ENCODE measurements at places on chromosomes 12 and 14.
A peak's percentile ranks its signal among the peaks of the same experiment; 100 is the strongest.

- peak; percentile 99 for DNase-seq
Observed at GRCh38 chr12:111405149-111405858, 419 bp upstream of the SH2B3 start.

- no peak for DNase-seq
Observed at GRCh38 chr12:45216983-45217485, 1.1 kb downstream of the ANO6 start.

DNA sequence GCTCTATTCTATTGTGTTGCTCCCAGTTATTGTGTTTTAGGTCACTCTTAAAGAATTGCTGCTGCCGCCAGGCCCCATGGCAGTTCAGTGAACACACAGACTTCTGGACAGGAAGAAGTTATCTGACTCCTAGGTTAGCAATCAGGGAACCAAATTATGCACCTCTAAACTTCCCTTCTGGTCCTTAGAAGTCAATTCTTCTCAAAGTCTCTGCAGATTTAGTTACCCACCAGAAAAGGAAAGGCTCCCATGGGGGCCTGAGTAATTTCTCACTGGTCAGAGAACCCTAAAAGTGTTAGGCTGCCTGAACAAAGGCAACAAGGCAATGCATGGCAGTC lies 10.0 kb downstream of the EMP1 start:
- no peak for DNase-seq

GRCh38 chr14:70098250-70098809 lies 90.4 kb downstream of the SLC8A3 start:
- no peak for DNase-seq

- no peak for DNase-seq
Observed at GRCh38 chr12:52324153-52324444, 2.9 kb upstream of the KRT83 start.

DNA sequence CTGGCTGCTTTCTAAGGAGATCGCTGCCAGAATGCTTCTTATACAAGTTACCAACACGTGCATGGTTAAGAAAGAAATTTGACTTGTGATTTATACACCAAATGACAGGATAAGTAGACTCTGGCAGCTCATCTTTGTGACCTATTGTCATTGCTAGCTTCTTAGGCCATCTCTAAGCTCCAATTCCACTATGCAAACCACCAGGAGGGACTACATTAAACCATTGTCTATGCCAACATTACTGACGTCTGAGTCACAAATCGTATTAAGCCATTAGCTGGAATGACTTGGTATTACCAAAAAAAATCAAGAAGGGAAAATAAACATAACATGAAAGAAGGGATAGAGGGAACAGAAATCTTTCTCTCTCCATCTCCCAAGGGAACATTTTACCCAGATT lies 15.8 kb upstream of the VPS33A start:
- no peak for DNase-seq

GRCh38 chr12:115946092-115946491 lies 331.4 kb downstream of the MED13L start:
- DNase-seq, result no peak

DNA sequence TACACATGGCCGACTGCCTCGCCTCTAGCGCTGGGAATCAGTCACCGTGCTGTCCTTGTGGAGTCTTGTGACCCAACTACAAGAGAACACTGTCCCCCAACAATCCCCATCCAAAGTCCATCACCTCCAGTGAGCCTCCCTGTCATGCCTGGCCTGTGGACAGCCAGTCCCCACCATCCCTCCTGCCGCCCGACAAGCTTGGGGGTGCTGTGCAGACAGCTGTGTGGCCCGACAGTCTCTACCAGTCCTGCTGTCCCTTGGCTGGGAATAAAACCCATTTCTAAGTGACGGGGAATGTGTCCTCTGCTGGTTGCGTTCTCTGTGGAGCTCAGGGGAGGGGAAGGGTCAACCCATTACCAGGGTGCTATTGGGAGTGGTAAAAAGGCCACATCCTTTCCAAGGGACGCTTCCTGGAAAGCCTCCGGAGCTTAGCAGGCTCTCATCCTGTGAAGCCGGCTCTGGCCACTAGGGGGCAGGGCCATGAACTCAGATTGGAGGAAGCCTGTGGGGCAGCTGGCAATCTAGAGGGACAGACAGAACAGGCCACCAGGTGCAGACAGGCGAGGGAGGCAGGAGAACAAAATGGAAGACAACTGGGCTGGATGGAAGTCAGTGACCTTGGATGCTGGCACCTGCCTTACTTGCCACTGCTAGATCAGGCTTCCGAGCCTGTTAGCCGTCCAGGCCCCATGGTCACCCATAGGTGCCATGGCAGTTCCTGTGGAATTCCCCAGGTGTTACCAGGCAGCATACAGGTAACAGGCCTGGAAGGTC lies 12.0 kb upstream of the BLTP3B start:
- peak; percentile 60 for DNase-seq

- no peak for DNase-seq
Observed at GRCh38 chr12:121921066-121921465, 2.7 kb downstream of the CFAP251 start.

DNA sequence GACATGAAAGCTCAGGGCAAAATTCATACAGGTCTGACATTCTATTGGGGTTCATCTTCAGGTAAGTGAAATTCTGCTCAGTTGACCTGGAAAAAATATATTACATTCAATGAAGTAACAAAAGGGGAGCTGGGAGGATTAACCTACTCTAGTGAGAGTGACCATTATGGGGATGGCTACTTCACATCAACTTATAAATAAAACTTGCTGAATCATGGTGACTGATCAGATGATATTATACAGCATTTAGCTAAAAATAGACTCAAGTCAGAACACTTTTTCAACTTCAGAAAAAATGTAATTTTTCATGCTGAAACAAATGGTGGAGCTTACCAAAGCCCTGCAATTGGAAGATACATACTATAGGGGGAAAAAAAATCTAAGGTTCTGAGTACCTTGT lies 800.2 kb downstream of the FSCB start:
- no peak for DNase-seq

DNA sequence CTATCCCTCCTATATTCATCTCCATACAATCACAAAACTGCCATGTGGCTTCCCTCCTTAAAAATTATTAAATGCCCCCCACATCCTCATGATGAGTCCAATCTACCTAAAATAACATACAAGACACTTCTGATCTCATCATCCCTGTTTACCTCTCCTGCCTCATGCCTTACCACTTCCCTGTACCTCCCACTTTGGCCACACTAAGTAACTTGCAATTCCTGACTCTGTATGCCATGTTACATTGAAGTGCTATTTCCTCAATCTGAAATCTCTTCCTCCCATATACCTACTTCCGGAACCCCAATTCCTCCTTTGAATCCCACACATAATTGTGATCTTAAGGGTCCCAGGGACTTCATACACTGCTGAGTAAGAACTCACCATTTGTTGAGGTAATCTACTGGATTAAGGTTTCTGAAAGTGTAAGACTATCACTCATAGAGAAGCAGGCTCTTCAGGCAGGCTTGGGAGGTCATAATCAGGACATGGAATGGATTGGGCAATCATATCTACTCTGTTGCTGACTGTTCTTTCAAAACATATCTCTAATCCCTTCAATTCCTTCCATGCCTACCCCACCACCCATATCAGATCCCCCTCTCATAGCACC lies 117.6 kb upstream of the PLEKHG7 start:
- no peak for DNase-seq

GRCh38 chr14:28785096-28785952 lies 18.7 kb downstream of the FOXG1 start:
- no peak for DNase-seq

- DNase-seq, result no peak
Observed at GRCh38 chr12:54661048-54661447, 12.9 kb upstream of the DCD start.

DNA sequence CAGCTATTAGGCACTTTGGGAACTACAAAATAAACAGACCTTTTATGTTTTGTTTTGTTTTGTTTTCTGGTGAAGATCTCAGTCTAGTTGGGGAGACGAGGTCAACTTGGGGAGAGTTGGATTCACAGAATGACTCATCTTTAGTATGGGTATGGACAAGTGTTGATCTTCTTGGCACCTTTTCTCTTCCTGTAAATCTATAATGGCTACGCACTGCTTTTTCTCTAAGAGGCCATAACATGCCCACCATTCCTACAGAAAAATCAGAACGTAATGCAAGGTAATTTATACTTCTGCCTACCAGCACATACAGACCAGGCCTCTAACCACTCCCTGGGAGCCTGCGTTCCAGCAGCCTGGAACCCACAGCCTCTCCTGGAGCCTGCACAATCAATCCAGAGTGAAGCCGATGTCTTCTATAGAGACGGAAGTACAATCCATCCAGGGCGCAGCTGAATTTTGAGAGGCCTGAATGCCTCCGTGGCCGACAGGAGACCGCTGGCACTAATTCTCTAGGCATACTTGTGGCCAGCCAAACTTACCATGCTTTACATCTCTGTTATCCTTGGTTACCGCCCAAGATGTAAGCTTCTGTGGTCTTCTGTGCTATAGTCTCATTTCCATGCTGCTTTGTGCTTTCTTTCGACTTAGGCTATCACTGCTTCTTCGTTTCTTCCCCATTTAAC lies 717 bp downstream of the PPHLN1 start:
- no peak for DNase-seq

- DNase-seq, result no peak
Observed at GRCh38 chr12:32010631-32011336, 51.6 kb downstream of the RESF1 start.

- no peak for DNase-seq
Observed at GRCh38 chr12:74286254-74286653, 251.4 kb upstream of the ATXN7L3B start.

- DNase-seq, result no peak
Observed at GRCh38 chr14:105467249-105467941, 7.2 kb upstream of the CRIP2 start.

DNA sequence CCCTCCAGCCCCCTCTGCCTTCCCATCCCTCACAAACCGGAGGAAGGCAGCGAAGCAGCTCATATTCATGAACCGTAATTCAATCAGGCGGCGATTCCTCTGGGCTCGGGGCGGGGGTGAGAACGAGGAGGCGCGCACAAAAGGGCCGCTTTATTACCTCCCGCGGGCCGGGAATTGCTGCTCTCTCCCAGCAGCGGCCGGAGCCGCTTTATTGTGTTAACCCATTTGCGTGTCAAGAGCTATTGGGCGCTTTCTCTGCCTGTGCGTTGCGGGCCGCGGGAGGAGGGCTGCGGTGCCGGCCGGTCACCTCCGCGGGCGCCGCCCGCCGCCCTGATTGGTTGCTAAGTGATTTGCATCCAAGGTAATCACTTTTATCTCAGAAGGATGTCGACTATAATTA lies 4.8 kb downstream of the FAM222A start:
- no peak for DNase-seq

DNA sequence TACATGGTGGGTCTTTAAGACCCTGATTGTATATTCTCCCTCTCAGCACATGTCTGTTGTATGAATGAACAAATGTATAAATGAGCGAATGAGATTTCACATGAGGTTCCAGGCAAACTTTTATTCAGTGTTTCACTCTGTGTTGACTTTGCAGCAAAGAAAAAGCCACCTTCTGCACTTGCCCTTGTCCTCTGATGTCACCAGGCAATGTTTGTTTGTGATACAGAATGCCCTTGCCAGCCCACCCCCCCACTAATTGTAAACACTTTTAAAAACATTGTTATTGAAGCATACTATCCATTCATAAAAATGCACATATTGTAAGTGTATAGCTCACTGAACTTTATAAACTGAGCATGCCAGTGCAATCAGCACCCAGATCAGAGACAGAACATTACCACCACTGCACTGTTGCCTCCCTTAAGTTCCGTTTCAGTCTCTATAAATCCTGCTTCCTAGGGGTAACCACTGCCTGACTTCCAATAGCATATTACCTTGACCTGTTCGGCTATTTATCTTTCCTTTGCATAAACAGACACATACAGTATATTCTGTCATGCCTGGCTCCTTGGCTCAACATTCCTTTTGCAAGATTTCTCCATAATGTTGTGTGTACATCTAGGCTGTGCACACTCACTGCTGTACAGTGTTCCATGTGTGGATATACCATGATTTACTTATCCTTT lies 11.3 kb upstream of the LTA4H start:
- no peak for DNase-seq

DNA sequence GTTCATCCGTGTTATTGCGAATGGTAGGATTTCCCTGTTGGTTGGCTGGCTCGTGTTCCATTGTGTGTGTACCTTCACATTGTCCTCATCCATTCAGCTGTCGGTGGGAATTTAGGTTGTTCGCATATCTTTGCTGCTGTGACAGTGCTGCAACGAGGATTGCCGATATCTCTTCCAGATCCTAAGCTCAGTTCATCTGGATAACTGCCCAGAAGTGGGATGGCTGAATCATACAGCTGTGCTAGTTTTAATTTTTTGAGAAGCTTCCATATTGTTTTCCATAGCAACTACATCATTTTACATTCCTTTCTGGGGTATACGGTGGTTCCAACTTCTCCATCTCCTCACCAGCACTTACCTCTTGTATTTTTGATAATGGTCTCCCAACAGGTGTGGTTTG lies 292.8 kb upstream of the SFSWAP start:
- DNase-seq, result no peak

DNA sequence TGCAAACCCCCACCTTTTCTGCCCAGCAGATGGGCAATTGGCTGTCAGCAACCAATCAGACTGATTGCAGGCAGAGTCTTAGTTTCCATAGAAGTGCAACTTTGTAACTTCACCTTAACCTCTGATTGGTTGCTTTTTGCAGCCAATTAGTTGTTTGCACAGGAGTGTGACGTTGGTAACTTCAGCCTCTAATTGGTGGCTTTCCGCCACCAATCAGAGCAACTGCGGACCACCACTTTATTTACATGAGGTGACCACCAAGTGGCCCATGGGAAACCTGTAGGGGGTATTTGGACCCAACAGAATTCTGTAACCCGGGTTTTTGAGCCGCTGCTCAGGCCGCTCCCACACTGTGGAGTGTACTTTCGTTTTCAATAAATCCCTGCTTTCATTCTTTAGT lies 32.3 kb downstream of the CDKN1B start:
- DNase-seq, result no peak

GRCh38 chr12:48810903-48811431 lies 7.3 kb upstream of the CACNB3 start:
- DNase-seq, result no peak

GRCh38 chr14:68788996-68789820 lies 3.7 kb downstream of the ZFP36L1 start:
- DNase-seq, result peak; percentile 69

DNA sequence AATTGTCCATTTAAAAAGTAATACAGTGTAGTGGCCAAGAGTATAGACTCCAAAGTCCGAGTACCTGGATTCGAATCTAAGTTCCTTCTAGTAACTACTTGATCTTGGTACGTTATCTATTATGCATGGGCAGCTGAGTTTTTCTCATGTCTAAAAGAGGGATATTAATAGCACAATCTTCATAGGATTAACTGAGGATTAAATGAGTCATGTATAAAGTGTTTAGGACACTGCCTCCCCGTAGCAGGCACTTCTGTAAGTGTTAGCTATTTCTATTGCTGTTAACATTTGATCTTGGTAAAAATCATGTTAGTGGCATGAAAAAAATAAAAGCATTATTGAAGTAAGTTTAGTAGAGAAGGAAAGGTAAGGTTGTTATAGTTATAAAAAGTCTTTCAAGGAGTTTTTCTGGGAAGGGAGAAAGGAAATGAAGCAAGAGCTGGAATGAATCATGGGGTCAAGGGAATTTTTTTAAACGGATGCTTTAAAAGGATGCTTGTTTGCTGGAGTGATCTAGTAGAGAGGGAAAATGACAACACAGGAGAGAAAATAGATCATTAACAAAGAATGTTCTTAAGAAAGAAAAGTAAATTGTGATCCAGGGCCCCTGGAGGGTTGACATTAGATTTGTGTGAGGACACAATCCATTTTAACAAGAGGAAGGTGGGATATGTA lies 502.2 kb upstream of the USP15 start:
- no peak for DNase-seq
